MCF 10A (cell line): ENCODE measurements at places on chromosomes 3 and 15. TPM values are rescaled to one million over a fixed set of nuclear protein-coding genes. Genes with fewer than 3 reads are reported as not detected.
A peak's percentile ranks its signal among the peaks of the same experiment; 100 is the strongest.

The BFSP2 gene
- not detected in 2 replicates for total RNA-seq

The GADL1 gene
- not detected in 2 replicates for total RNA-seq

- no peak overlapping the region for H3K4me3 ChIP-seq
- H3K4me1 ChIP-seq: peaks cover 27% of the 10 kb centered on the region
- H3K36me3 ChIP-seq: no peaks in the 10 kb centered on the region
- peak; percentile 33 for DNase-seq
- no peaks in the 10 kb centered on the region for H3K27me3 ChIP-seq
Observed at GRCh38 chr3:13647298-13648059, 98.6 kb downstream of the FBLN2 start.

- H3K4me1 ChIP-seq: peaks cover 17% of the 10 kb centered on the region
- no peak for DNase-seq
- no peak overlapping the region for H3K4me3 ChIP-seq
- no peak overlapping the region for H3K27ac ChIP-seq
Observed at GRCh38 chr15:35673093-35673684, 127.2 kb upstream of the DPH6 start.

GRCh38 chr3:129007792-129008191 is 6.7 kb downstream of the EFCC1 start:
- H3K27me3 ChIP-seq: peaks cover 35% of the 10 kb centered on the region
- H3K27ac ChIP-seq: no peak overlapping the region

DNA sequence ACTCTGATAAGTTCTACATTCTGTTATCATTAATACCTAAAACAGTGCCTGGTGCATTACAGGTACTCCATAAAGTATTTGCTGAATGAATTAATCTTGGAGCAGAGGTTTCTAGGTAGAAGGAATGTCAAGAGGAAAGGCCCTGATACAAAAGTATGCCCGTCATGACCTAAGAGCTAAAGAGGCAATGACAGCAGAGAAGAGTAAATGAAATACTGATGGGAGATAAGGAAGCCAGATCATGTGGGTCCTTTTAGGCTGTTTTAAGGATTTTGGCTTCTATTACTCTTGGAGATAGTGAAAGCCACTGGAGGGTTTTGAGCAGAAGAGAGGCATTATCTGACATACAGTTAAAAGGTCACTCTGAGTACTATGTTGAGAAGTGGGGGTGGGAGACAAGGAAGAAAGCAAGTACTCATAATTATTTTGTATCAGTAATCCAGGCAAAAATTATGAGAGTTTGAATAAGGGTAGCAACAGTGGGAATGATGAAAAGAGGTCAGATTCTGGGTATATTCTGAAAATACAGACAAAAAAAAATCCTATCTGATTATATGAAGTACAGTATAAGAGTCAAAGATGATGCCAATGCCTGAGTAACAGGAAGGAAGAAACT is 48.3 kb downstream of the DENND4A start:
- H3K4me1 ChIP-seq: no peaks in the 10 kb centered on the region
- H3K27me3 ChIP-seq: no peaks in the 10 kb centered on the region
- H3K4me3 ChIP-seq: no peak overlapping the region
- peaks cover 12% of the 10 kb centered on the region for H3K36me3 ChIP-seq
- no peak overlapping the region for H3K27ac ChIP-seq
